Dermis lymphatic vessel endothelial cell (primary cell): ENCODE measurements at places on chromosomes 3 and 15. TPM values are rescaled to one million over a fixed set of nuclear protein-coding genes. Genes with fewer than 3 reads are reported as not detected.

Gene C3orf18
- 1.1 and 1.6 TPM in 2 replicates for total RNA-seq

Gene DNASE1L3
- 1.7 and 8.7 TPM in 2 replicates for total RNA-seq

Gene OR5K4
- not detected in 2 replicates for total RNA-seq

Gene FGD5
- total RNA-seq: 110 and 111 TPM in 2 replicates

Gene FRMD5
- total RNA-seq: 0.33 and 0.52 TPM in 2 replicates

Gene SPG21
- total RNA-seq: 58.7 and 76.7 TPM in 2 replicates

Gene SEMA3G
- 34.9 and 59.4 TPM in 2 replicates for total RNA-seq

Gene LYZL4
- not detected in 2 replicates for total RNA-seq

Gene ZIC1
- total RNA-seq: not detected in 2 replicates

Gene ZBED2
- total RNA-seq: under 0.01 TPM in 1 of 2 replicates, not detected in the other

Gene GHSR
- not detected in 2 replicates for total RNA-seq

Gene TSEN2
- total RNA-seq: 7.6 and 11.6 TPM in 2 replicates

Gene DCLK3
- total RNA-seq: not detected in 2 replicates

Gene TUSC7
- not detected in 2 replicates for total RNA-seq

Gene MED12L
- total RNA-seq: under 0.01 and 0.17 TPM in 2 replicates

Gene INSYN1
- 0.43 and 0.60 TPM in 2 replicates for total RNA-seq

Gene PPARG
- total RNA-seq: 47.9 and 53.1 TPM in 2 replicates

Gene MESP2
- total RNA-seq: not detected in 2 replicates

Gene PDZRN3
- under 0.01 and 0.11 TPM in 2 replicates for total RNA-seq

Gene SLC38A3
- total RNA-seq: under 0.01 and 0.17 TPM in 2 replicates

Gene TTLL13
- total RNA-seq: not detected in 2 replicates

Gene PLSCR4
- 696 and 1,538 TPM in 2 replicates for total RNA-seq

Gene KLF15
- 4.3 and 10.7 TPM in 2 replicates for total RNA-seq

Gene CEMIP
- under 0.01 and 0.17 TPM in 2 replicates for total RNA-seq

Gene NT5DC2
- 22.2 and 22.3 TPM in 2 replicates for total RNA-seq
